ENCODE measurements at places on chromosomes 3 and 15.

GRCh38 chr3:58874795-58875194, 175.0 kb downstream of the CFAP20DC start:
- no peak for DNase-seq

GRCh38 chr15:62953496-62954045, 89.0 kb upstream of the TPM1 start:
- no peak for DNase-seq

GRCh38 chr15:49644364-49644794, 23.5 kb downstream of the DTWD1 start:
- DNase-seq = no peak

DNA sequence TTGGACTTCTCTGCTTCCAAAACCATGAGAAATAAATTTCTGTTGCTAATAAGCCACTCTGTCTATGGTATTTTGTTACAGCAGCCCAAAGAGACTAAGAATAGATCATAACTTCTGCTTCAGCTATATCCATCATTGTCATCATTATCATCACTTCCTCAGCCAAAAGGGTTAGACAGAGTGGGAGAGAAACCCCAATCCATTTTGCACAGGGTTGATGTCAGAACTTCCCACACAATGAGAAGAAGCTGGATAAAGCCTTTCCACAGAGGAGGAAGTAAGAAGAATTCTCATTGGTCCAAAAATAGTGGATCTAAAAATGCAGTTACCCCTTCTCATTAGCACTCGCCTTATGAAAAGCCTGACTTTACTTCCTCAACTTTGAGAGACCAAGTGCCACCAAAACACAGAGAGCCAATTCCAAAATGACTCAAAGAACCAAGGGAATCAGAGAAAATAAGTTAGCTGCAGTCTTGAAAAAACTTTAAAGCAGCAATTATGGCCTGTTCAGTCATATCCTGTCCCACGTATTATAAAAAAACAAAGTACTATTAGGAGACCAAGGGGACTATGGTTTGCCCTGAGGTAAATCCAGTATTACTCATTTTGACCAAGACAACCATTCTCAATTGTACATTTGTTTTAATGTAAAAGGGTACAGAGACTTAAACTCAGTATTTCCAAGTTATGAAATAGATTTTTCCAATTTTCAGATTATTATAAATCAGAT, 80.2 kb downstream of the WNT5A start:
- DNase-seq = no peak

GRCh38 chr3:17258823-17259436, 374.2 kb downstream of the PLCL2 start:
- DNase-seq = no peak

GRCh38 chr3:152021951-152022461, 148.6 kb downstream of the SUCNR1 start:
- no peak for DNase-seq

DNA sequence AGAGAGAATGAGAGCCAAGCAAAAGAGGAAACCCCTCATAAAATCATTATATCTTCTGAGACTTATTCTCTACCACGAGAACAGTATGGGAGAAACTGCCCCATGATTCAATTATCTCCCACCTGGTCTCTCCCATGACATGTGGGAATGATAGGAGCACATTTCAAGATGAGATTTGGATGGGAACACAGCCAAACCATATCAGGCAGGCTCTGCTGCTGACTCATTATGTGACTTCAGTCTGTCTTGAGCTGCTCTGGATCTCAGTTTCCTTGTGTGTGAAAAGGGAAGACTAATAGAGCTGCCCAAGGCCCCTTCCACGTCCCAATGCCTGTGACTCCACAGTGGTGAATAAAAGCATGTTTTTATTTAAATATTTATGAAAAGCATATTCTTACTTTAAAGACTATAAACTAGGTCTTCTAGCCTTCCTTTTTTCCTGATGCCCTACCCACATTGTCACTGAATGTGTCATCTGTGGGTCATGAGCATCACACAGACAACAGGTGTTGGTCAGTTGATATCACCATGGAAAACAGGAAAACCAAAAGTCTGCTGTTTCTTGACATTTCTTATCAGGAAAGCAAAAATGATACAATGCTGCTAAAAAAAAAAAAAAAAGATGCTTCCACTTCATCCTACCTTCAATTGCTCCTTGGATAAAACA, 96.0 kb upstream of the PPP2R3A start:
- DNase-seq = no peak
